ENCODE measurements at places on chromosomes 2 and 18.

GRCh38 chr18:70781860-70782453 is 493.1 kb downstream of the SOCS6 start:
- no peak for DNase-seq

- DNase-seq = no peak
Observed at GRCh38 chr18:59569390-59569791, 127.8 kb downstream of the CCBE1 start.

GRCh38 chr2:2656115-2657011 is 325.3 kb upstream of the MYT1L start:
- DNase-seq = no peak

GRCh38 chr2:636641-637405 is 40.4 kb downstream of the TMEM18 start:
- DNase-seq = peak; percentile 79

DNA sequence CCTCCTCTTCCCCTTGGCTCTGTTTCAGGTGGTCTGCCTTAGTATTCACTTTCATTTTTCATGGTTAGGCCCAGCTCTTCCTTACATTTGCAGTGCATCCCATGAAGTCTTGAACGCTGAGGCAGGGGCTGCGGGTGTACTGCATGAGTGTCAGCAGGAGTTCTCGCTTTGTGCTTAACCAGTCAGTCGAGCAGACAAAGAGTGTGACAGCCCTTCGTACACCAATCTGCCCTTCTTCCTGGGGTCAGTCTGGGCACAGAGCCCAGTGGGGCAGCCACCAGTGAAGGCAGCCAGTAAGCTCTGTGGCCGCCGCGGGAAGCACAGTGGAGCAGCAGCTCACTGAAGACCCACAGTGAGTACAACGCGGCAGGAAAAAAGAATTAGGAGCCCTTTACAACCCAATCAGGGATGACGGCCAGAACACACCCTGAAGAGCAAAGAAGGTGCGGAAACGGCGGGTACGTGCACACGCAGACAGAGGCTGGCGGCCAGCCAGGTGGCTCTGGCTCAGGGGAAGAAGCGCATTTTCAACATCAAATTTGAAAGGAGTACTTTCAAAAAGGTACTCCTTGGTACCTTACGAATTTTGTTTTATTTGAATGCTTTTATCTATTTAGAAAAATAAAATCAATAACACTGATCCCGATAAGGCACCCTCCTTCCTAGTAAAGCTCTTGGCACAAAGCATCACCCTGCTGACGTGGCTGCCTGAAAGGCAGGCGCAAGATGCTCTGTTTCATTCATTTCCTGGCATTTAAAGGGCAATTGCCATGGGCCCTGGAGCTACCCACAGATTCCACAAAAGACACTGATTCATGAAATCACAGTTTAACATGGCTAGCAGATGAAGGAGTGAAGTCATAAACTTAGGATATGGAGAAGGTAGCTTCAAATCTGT is 47.0 kb upstream of the SEMA4C start:
- DNase-seq = no peak

GRCh38 chr18:35578936-35579335 is 2.6 kb upstream of the GALNT1 start:
- DNase-seq = no peak

GRCh38 chr18:68738564-68738963 is 23.7 kb upstream of the TMX3 start:
- no peak for DNase-seq

DNA sequence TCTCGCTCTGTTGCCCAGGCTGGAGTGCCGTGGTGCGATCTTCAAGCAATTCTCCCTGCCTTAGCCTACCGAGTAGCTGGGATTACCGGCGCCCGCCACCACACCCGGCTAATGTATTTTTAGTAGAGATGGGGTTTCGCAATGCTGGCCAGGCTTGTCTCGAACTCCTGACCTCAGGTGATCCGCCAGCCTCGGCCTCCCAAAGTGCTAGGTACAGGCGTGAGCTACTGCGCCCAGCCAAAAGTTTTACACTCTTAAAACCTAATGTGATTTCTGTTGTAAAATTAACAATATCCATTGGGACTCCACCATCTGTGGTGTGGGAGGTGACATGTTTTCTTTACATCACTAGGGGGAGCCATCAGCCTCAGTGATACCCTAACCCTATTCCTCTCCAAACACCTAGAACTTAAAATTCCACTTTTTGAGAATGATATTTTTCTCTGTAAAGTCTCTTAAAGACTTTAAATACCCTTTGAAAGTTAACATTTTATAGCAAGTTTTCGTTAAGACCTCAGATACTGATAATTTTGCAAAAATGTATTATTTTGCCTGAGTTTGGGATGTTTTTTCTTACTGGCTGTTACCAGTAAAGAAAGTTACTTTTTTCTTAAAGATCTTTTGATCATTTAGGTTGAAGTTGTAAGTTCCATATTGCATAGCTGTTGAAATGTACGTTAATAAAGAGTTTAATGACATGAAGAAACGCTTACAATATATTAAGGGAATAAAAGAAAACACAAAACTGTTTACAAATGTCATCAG is 11.6 kb upstream of the EIF2AK2 start:
- no peak for DNase-seq

- no peak for DNase-seq
Observed at GRCh38 chr2:37634914-37635503, 36.4 kb downstream of the CDC42EP3 start.

DNA sequence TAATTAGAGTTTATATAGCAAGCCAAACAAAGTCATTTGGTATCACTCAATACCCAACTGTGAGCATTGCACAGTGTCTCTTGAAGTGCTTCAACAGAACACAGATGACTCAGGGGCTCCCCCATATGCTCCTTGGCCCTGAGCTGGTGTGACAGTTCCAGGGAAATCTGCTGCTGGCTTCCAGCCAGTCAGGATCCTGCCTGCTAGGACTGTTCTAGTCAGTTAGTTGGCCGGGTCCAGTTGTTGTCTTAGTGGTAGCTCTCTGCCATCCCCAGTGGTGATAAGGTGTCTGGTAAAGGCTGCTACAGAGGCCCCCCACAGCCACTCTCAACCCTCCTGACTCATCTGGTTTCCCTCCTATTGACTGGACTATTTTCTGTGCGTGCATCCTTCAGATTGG is 100.3 kb downstream of the IRS1 start:
- peak; percentile 47 for DNase-seq

DNA sequence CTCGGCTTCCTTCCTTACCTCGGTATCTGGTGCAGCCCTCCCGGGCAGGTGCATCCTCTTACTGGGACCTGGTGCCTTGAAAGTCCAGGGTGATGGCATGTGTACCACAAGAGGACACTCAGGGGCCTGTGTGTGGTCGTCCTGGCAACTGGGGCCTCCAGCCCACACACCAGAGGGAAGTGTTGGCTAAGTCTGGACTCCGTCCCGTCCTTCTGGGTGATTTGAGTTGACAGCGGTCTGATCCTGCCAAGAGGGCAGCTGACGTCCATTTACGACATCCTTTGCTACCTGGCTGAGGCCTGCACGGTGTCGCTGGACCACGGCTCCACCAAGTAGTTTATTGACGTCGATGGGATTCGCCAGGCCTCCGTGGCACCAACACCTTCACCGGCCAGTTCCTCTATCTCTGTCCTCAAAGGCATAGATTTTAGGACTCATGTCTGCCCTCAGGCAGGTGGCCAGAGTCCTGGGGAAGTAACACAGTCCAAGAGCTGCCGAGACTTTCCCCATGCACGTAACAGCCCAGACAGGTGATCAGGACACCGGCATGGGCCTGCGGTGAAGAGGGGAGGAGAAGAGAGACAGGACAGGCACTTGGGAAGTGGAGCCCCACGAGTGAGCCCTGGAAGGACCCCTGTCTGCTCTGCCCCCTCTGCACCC is 186.0 kb upstream of the HDAC4 start:
- peak; percentile 32 for DNase-seq

DNA sequence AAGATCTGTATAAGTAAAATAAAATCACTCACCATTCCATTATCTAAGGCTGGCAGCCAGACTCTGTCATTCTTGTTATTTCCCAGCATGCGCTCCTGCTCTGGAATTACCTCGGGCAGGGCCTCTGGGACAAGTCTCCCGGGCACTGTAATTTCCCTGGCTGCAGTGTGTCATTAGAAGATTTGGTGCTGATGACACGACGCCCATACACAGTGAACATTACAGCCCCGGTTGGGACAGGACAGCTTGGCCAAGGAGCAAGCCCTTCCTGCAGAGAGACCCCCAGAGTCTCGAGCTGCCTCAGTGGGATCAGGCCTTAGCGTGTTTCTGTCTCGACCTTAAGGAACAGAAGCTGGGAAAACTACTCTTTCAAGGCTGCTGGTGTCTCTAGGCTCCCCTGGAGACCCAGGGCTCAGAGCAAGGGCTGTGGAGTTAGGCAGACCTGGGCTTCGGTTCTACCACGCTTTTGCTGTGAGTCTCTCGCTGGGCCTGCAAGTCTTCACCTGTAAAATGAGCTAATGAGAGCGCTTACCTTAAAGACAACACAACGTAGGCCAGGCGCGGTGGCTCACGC is 39.7 kb downstream of the SMAD7 start:
- DNase-seq = no peak

- no peak for DNase-seq
Observed at GRCh38 chr18:34608064-34608463, 102.0 kb upstream of the DTNA start.

DNA sequence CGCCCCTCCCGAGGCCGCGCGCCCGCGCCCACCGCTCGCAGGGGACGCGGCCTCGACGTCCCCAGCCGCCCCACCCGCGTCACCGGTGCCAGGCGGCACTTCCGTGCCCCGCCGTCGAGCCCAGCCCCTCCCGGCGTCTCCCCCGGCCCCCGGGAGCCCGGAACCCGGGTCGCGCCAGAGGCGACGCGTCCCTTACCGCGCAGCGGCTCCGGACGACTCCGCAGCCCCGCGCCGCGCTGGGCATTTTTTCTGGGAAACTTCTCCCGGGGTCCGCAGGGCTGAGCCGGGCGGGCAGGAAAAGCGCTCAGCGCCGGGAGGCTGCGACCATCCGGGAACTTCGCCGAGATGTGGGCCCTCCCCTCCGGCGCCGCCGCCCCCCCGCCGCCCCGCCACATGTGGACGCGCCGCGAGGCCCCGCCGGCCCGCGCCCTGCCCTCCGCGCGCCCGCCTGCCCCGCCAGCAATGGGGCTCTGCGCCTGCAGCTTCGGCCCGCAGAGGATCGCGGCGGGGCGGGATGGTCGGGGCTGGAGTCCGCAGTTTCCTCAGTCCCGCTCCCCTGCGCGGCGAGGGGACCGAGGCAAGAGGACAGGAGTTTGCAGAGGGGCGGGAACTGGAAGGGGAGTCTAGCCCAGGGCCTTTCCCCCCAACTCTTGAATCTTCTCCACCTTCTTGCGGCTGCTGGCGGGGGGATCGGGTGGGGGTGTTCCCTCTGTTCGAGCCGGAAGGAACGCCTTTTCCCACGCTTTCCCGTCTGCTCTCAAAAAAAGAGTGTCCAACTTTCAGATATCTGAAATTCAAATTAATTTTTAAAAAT is 81.5 kb downstream of the CHRNA1 start:
- DNase-seq = peak; percentile 83

DNA sequence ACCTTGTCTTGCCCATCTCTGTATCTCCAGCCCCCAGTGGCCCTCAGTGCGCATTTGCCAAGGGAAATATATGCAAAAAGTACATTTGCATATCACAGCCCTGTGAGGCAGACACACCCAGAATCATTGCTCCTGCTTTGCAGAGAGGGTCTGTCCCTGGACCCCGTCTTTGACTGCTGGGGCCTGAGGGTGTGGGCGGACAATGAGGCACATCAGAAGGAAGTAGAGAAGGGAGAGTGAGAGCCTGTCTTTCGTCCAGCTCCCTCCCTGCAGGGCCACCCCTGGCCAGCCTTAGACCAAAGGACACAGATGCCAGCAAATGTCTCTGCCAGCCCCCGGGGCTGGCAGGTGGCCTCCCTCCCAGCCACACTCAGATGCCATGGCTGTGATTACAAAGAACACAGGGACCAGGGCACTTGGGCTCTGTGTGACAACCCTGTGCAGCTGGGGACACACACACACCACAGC is 516.2 kb upstream of the MYT1L start:
- no peak for DNase-seq

- no peak for DNase-seq
Observed at GRCh38 chr18:33532978-33533377, 45.0 kb upstream of the ASXL3 start.

DNA sequence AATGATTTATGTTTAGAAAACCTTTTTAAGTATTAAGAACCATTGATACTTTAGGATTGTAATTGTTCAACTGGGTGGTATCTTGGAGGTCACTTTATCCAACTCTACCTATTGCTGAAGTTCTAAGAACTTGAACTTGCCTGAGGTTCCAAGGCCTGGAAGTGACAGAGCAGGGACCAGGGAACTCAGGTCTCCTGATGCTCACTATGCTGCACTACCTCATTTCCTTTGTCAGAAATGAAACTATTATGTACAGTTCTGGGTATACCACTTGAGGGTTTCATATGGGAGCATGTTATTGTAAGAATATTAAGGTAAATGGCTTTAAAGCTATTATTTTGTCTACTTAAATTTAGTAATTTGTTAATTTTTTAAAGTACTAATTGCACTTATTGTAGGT is 3.0 kb downstream of the MBD5 start:
- no peak for DNase-seq

DNA sequence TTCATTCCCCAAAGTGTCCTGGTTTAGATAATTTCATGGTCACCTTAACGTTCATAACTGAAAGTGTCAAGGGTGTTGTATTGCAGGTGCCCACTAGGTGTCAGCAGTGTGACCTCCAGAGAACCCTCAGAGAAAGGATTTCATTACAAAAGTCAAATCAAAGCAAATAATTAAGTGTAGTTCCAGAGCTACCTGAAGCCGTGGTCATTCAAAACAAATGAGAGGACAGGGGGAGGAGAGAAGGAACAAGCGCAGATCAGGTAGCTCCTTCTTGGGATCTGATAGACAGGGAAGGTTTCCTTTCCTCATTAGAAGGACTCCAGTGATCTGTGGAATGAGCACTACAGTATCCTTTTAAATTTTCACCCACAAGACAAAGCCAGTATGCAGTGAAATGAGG is at the start of gene SLC9A4:
TSS of gene SLC9A4 (plus strand) at position 207 of the 400 bp plus-strand sequence. CDS start 534 bp downstream, outside the sequence.
- DNase-seq = no peak

- no peak for DNase-seq
Observed at GRCh38 chr2:26870585-26871095, 22.7 kb downstream of the DPYSL5 start.

- no peak for DNase-seq
Observed at GRCh38 chr2:240528406-240529040, 29.3 kb downstream of the ANKMY1 start.

DNA sequence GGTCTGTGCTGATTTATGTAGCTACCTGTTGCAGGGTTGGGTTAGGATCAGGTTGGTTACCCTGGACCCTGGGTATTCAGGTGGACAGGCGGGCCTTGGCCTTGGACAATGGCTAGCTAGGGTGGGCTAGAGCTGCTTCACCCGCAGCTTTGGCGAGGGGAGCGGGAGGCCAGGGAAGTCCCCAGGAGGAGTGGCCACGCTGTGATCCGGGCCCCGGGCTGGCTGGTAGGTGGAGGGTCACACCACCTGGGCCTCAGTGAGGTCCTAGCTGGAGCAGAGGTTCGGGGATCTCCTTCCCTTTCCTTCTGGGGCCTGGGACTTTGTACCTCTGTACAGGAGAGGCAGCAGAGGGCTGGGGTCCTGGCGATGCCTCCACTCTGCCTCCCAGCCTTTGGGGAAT is 9.8 kb downstream of the RTP5 start:
- DNase-seq = no peak

GRCh38 chr2:207333599-207334300 is 168.0 kb upstream of the KLF7 start:
- no peak for DNase-seq

Measured in aorta (tissue), 5 donors.